ENCODE measurements at places on chromosomes 6 and 20.

GRCh38 chr6:108361312-108361932, 66.6 kb downstream of the AFG1L start:
- DNase-seq: no peak

DNA sequence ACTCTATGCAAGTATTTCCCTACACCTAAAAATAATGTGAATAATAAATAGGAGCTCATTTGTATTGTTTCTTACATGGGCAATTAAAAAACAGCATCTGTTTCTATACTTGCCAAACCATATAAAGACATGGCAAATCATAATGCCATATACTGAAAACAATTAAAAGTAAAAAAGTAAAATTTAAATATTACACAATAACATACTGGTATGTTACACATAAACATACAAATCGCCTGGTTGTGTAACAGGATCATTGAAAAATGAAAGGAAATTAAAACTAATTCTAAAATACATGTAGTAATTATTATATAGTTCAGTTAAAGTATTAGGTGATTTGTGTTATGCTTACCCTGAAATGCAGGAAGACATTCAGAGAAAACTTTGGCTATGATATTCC, 11.2 kb downstream of the NDUFAF4 start:
- DNase-seq: no peak

- DNase-seq: no peak
Observed at GRCh38 chr6:46876126-46876525, 45.6 kb downstream of the ADGRF5 start.

GRCh38 chr6:12576389-12576788, 140.2 kb upstream of the PHACTR1 start:
- DNase-seq: no peak

DNA sequence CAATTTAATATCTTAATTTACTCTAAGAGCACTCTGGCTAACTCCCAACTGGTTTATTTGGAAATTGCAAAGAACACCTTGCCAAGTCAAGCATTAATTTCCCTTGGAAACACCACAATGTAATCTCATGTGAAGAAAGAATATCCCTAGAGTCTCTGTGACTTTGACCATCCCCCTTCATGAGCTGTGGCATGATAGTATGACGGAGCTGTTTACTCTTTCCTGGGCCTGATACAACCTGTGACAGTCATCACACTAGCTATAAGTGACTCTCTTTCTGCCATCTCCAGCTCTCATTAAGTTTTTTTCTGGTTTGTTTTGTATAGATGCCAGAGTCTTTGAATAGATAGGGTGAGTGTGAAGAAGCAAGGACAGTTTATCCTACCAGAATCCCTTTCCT, 470.3 kb upstream of the JARID2 start:
- DNase-seq: no peak

Data from D721Med (cell line).